ENCODE measurements at places on chromosomes 7 and 10.

DNA sequence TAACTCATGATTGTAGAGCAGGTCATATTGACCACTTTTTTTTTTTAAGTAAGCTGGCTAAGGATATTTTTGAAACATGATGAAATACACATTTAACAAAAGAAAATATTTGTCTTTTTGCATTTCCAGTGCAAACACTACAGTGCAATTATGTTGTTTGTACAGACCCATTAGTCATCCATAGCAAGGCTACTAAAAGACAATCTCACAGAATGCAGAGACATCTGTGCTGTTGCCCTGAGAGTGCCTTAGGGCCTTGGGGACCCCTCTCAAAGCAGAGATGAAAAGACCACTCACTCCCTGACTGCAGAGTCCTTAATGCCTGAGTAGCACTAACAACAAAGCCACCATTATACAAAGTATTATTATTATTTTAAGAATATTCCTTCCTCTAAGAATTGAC is 104.5 kb downstream of the NRCAM start:
- DNase-seq, result no peak

GRCh38 chr10:106380706-106381105 is 783.8 kb downstream of the SORCS1 start:
- no peak for DNase-seq

DNA sequence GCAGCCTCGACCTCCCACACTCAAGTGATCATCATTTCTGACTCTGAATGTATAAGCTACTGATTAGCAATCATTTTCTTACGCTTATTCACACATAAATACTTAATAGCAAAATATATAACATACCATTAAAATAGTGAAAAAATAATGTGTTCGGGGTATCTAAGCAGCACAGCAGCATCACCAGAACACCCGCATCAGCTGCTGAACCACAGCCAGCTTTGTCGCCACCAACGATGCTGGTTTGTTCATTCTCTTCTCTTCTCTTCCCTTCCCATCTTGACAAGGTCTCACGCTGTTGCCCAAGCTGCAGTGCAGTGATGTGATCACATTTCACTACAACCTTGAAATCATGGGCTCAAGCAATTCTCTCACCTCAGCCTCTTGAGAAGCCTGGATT is 425.1 kb upstream of the LRGUK start:
- no peak for DNase-seq

DNA sequence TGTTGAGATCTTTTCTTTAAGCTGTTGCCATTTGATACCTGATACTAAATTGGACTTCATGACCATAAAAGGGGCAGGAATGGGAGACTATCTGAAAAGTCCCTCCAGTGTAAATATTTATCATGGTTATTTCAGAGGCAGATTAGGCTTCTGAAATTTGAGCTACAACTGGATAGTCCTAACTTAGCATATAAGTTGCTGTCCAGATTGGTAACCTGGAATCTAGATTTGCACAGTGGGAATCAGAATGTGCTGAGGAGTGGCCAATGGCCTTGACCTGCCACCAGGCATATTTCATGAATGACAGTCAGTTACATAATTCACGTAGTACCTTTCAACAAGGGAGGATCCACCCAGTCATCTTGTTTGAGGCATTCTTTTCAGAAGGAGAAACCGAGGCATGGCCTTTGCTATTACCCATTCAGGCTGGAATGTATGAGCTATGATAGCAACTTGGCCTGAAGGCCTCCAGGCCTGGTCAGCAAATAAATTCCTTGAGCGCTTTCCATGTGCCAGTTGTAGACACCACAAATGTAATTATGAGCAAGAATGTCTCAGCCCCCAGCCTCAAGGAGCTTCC is 80.0 kb downstream of the EEPD1 start:
- no peak for DNase-seq

GRCh38 chr10:97974100-97974499 is 56.3 kb downstream of the CRTAC1 start:
- DNase-seq, result no peak

DNA sequence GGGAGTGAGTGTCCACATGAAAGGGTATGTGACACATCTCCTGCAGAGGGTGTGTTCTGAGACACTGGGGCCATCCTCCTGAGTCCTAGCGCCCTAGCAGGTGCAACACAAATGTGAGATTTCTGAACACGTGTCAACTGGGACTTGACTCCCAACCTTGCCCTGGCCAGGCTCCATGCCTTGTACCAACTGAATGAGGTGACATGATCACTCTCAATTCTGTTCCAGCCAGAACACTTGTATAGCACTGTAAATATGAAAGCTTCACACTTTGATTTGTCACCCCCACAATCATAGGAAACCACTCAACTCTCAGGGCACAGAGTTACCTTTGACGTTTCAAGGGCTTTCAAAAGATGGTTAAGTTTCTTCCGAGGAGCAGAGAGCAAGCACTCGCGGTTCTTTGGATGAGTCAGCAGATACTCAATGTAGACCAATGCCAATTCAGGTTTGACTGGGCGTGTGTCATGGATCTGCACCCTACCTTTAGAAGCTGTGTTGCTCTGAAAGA is 48.6 kb downstream of the NCAPG2 start:
- no peak for DNase-seq

DNA sequence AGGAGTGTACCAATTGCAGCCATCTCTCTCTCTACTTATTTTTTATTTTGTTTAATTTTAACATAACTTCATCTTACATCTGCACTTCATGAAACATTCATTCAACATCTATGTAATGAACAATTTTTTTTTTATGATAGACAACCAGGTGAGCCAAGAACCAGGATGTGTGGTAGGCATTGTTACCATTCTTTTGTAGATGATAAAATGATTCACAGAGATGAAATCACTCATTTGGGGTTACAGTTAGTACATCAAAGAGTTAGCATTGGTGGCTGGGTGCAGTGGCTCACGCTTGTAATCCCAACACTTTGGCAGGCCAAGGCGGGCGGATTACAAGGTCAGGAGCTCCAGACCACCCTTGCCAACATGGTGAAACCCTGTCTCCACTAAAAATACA is 127.8 kb downstream of the HDAC9 start:
- DNase-seq, result no peak

- no peak for DNase-seq
Observed at GRCh38 chr10:33897291-33897752, 562.9 kb upstream of the NRP1 start.

- DNase-seq, result no peak
Observed at GRCh38 chr10:129704225-129704624, 237.2 kb downstream of the MGMT start.

All from psoas muscle (tissue), 8 donors.